ENCODE measurements at places on chromosomes 3 and 15.
A peak's percentile ranks its signal among the peaks of the same experiment; 100 is the strongest.

- DNase-seq = no peak
Measured at GRCh38 chr15:95604634-95605036, 725.9 kb upstream of the NR2F2 start.

DNA sequence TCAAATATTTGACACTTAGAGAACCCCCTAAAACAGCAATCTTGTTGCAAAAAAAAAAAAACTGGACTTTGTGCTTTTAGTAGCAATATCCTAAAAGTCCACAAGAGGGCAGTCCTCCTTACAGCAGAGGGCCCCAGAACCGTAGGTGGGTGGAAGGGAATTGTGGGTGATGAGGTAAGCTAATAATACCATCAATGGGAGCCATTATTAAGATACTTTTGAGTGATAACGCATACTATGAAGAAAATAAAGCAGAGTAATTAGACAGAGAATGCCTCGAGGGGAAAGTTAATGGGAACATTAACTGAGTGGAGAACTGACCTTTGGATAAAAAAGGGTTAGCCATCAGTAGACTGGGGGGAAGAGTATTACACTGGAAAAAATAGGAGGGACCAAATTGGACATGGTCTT lies 229.9 kb downstream of the THRB start:
- no peak for DNase-seq

- no peak for DNase-seq
Measured at GRCh38 chr3:86792316-86792715, 198.6 kb downstream of the VGLL3 start.

- no peak for DNase-seq
Measured at GRCh38 chr3:105611304-105612192, 244.8 kb downstream of the ALCAM start.

- no peak for DNase-seq
Measured at GRCh38 chr3:75320369-75320768, 343.8 kb upstream of the FRG2C start.

DNA sequence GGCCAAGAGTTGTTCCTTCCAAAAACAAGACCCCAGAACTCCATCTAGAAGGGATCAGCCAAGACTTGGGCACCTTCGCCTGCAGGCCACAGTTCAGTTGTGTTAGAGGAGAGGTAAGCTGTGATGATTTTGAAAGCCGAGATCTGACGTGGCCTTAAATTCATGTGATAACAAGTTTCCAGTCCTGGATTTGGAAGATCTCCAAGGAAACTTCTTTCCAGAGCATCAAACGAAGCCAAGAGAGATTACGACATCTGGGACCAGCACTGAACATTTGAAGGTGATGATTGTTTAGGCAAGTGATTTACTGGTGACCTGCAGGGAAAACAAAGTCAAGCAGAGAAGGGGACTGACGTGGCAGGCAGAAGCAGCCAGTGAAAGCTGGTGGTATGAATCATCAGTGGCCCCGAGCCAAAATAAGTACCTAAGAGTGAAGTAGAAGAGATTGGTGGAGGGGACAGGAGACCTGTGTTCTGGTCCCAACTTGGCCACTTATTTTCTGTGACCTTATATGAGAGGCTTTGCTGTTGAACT lies 339.0 kb upstream of the PROK2 start:
- no peak for DNase-seq

GRCh38 chr3:99601515-99601914 lies 36.9 kb upstream of the COL8A1 start:
- DNase-seq = no peak

DNA sequence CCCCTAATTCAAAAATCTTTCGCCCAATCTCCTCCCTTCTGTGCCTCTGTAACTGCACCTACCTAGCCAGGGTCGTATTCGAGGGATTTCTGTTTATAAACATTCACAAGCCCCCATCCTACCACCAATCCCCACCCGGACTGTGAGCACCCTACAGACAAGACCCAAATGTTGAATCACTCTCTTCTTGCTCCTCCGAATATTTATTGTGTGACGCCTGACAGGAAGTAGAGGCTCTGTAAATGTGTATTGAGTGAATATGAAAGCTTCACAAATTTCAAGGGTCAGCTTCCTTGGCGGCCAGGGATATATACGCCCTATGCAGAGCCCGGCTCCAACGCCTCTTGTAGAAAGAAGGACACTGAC lies 1.6 kb downstream of the BDH1 start:
- DNase-seq = no peak

GRCh38 chr3:117367861-117368260 lies 658.3 kb downstream of the TUSC7 start:
- DNase-seq = no peak

DNA sequence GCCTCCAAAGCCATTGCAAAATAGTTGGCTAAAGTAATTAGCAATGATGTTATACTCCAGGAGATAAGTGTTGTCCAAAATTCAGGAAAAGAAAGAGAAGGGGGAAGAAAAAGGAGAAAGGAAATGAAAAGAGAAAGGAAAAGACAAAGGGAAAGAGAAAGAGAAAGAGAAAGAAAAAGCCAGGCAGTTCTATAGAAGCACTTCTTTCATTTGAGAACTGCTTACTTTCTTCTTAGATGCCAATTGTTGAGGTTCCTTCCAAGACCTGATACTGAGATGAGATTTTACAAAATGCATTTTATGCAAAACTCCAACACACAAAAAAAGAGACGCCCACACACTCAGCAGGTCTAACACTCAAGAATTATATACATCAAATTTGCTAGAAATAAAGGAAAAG lies 298.4 kb downstream of the KCNH8 start:
- no peak for DNase-seq

DNA sequence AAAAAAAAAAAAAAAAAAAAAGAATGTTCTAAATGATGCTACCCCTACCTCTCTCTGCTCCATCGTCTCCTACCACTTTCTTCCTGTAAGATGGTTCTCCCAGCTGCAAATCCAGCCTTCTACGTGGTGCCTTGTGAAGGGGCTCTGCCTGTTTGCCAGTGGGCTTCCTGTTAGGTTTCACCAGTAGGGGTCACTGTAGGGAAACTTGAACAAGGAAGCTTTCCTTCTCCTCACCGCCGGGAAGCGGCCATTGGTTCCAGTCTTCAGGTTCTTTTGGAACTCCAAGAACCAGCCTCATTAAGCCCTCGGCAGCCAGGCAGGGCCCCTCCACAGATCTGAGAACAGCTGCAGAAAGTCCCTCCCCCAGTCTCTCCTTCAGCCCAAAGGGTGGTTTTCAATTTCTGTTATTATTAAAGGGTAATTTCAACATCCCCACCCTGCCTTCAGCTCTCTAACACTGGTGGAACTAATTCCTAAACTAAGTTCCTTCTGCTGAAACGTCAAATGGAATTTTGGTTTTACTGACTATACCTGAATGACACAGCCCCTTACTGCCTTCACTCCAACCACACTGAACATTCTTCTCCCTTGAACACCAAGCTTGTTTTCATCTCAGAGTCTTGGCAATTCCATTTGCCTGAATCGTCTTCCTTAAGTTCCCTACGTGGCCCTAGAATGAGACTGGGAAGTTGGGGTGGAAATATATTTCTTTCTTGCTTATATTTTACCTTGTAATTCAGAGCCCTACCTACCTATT lies 13.5 kb downstream of the MCCC1 start:
- no peak for DNase-seq

GRCh38 chr3:152400887-152401286 lies 132.2 kb downstream of the MBNL1 start:
- DNase-seq = no peak

GRCh38 chr3:37509069-37509468 lies 334.7 kb upstream of the LRRFIP2 start:
- DNase-seq = no peak

DNA sequence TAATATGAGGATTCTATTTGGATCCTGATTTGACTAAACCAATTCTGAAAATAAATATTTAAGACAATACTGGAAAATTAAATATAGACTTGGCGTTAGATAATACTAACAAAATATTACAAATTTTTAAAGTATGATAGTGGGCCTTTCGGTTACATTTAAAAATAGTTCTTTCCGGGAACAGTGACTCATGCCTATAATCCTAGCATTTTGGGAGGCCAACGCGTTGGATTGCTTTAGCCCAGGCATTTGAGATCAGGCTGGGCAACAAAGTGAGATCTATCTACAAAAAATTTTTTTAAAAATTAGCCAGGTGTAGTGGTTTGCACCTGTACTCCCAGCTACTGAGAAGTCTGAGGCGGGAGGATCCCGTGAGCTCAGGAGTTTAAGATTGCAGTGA lies 30.3 kb upstream of the GADL1 start:
- DNase-seq = no peak

DNA sequence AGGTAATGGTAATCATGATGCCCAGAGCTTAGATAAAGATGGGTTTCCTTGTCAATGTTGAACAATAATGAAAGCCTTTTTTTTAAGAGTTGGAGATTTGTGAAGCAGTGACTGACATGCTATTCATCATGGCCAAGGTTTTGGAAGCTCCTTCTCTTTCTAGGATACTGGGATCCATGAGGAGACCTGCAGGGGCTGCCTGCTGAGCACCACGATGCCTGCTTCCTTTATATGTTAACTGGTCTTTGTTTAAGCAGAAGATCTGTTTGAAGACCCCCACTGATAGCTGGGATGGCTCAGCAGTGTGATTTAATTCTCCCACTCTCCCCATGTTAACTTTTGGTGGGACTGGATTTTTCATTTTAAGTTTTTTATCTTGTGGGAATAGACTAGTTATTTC lies 15.8 kb downstream of the RBP1 start:
- DNase-seq = no peak

DNA sequence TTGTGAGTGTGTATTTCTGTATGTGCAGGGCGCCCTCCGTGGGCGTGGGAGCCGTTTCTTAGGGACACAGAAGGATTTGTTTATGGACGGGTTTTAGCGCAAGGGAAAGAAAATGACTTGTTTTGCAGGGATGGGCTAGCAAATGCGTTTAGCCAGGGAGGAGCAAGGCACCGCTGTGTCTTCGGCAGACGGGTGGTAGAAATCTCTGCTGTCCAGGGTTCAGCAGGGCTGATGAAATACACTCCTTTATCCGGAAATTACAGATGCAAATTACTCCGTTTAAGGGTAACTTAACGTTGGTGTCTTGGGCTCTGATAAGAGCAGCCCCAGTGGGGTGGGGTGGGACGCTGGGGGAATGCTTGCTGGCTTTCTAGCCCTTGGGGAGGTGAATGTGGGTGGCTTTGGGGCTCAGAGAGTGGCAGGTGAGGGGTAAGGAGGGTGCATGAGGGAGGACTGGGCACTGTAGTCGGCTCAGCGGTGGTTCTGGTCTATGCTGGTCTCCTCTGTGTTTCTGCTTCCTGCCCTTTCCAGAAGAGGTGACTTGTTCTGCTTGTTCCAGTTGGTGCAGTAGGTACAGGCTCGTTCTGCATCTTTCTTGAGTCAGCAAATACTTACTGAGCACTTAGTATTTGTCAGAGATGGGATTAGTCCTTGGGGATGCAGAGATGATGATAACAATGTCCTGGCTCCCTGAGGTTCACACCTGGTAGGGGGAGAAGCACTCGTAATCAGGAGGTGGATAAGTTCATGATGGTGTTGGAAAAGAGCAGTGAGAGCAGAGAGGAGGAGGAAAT lies 954 bp downstream of the SV2B start:
- DNase-seq = no peak

- DNase-seq = no peak
Measured at GRCh38 chr3:25557694-25558093, 107.0 kb downstream of the TOP2B start.

GRCh38 chr3:136642711-136643110 lies 109.5 kb downstream of the STAG1 start:
- no peak for DNase-seq

GRCh38 chr15:36883713-36884517 lies 216.4 kb downstream of the MEIS2 start:
- peak; percentile 21 for DNase-seq

GRCh38 chr3:80643421-80643820 lies 875.6 kb upstream of the ROBO1 start:
- no peak for DNase-seq

DNA sequence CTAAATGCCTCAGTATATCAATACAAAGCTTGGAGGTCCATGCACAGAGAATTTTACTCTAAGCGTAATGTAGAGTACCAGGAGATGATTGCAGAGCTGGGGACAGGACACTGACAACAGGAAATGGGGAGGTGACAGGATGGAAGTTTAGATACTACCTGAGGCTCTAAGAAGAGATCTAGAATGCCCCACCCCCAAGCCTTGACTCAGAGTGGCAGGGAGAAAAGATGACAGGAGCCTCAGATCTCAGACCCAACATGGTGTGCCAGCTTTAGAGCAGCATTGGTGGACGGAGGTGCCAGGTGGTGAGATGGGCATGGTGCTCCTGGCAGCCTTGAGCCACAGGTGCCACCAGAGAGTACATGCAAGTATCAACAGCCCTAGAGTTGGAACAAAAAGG lies 62.5 kb downstream of the LYZL4 start:
- DNase-seq = no peak

DNA sequence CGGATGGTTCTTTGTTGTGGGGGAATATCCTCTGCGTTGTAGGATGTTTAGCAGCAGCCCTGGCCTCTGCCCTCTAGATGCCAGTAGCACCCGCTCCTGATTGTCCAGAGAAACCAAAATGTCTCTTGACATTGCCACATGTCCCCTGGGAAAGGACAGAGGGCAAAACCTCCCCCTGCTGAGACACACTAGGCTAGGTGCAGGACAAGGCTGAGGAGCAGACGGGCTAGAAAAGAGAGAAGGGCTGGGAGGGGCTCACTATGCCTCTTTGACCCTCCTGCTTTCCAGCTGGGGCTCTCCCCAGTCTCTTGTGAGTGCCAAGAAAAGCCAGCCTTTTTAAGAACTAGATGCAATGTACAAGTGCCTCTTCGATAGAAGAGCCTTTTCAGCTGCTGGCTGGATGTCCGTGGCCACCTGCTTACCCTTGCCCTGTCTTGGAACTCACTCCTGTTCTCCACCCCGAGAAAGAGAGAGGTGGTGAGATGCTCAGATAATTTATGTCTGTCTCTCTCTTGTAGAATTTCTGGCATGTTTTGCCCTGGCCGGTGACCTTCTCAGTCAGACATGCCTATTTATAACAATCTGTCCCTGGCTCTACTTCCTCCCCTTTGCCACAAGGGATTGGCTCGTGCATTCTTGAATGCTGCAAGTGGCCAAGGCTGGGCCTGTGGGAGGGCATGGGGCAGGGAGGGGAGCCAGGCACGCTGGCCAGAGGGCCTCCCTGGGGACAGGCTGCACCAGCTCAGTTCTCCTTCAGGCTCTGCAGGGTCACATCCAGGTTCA lies 142.6 kb downstream of the RPLP1 start:
- no peak for DNase-seq

DNA sequence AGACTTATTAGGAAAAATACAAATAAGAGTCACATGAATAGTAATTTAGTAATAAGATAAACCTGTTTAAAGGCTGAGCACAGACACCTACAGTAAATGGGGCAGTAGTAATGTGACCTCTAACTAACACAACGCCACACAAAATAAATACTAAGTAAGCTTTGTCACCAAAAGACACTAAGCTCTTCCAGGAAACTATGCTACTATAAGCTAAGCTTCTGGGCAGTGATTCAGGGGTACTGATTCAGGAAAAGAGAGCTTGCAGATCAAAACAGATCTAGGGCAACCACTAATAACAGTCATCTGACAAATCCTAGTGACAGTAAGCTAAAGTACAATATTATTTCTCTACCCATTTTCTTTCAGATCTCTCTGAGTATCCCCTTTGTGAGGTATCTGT lies 68.8 kb downstream of the PLOD2 start:
- DNase-seq = no peak

All from effector CD4-positive, alpha-beta T cell (primary cell).